Stimulated activated CD4-positive, alpha-beta T cell treated with anti-CD3 and anti-CD28 coated beads, Interleukin-4, amount 100 ng/mL, for 24 hours (primary cell): ENCODE measurements at places on chromosomes 6 and 20.

DNA sequence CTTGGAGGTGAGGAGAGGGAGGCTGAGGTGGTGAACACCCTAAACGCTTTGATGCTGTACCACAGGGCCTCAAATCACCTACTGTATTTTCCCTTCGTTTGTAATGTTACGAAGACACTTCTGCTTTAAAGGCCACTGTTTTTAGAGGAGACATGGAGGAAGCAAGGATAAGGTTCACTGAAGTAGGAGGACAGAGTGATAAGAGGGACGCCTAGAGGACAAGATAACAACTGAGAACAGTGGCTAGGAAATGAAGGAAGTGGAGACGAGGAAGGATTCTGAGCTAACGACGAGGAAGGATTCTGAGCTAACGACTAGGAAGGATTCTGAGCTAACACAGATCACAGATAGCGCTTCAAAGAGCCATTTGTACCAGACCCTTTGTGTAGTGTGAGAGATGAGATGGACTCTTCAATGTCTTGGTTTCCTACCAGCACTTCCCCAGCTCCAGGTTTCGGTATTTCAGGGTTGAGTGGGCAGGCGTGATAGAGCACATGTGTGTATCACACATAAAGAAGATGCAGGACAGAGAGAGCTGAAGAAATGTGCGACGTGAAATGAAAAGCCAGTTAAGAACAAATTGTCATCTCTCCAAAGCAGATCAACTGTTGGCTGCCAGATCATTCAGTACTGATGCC, 7.5 kb downstream of the SF3B5 start:
- no peak for DNase-seq

DNA sequence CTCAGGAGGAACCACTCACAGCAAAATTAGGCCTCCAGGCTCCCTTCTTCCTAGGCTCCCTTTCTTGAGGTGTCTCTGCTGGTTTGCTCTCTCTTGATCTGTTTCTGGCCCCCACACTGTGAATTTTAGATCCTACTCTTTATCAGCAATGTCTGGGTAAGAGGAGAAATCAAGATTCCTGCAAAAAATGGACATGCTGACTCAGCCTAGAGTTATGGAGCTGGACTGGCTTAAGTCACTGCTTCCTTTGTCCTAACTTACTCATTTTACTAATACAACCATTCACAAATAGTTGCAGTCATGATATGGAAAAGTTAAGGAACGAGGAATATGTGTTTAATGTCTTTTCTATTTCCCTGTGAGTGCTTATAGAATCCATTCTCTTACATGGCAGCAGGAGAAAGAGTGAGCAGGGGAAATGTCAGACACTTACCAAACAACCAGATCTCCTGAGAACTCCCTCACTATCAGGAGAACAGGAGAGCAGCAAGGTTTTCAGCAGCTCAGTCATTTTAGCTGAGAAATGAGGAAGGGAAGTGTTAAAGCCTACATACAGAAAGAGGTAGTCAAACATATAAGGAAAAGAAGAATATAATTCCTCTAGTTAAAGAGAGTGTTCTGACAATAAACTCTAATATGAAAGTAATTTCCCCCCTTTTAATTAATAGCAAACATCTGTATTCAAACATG, 160.8 kb downstream of the PDE7B start:
- no peak for DNase-seq

DNA sequence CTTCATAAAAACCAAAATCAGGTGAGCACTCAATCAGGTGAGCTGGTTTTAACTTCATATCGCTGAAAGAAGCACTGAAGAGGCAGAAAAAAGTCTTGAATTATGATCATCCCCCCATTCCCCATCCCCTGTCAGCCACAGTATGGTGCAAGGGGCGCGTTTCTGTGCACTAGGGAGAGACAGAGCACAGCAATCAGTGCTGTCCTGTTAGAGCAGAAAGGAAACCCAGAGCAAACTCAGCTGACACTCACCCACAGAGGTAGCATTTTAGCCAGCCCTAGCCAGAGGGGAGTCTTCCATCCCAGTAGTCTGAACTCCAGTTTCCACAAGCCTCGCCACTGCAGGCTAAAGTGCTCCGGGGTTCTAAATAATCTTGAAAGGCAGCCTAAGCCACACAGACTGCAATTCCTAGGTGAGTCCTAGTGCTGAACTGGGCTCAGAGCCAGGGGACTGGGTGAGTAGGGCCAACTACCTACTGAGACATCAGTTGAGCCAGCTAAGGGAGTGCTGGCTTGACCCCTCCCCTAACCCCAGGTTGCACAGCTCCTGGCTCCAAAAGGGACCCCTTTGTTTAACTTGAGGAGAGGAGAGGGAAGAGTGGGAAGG, 1352.6 kb upstream of the GJE1 start:
- no peak for DNase-seq

- no peak for DNase-seq
Measured at GRCh38 chr6:13066050-13066449, 262.3 kb downstream of the TBC1D7 start.

DNA sequence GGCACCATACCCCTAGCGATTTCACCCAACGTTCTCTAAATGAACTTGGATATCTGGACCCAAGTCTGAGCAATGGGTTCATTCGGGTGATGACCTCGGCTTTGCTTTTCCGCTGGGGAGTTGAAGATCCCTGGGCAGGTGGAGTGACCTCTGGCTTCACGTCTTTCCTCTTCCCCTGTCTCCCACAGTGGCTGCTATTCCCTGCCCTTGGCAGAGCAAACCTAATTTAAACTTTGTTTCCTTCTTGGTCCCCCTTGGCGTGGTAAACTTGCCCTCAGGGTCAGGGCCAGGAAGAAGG, 7.8 kb upstream of the TFAP2A start:
- DNase-seq = no peak

DNA sequence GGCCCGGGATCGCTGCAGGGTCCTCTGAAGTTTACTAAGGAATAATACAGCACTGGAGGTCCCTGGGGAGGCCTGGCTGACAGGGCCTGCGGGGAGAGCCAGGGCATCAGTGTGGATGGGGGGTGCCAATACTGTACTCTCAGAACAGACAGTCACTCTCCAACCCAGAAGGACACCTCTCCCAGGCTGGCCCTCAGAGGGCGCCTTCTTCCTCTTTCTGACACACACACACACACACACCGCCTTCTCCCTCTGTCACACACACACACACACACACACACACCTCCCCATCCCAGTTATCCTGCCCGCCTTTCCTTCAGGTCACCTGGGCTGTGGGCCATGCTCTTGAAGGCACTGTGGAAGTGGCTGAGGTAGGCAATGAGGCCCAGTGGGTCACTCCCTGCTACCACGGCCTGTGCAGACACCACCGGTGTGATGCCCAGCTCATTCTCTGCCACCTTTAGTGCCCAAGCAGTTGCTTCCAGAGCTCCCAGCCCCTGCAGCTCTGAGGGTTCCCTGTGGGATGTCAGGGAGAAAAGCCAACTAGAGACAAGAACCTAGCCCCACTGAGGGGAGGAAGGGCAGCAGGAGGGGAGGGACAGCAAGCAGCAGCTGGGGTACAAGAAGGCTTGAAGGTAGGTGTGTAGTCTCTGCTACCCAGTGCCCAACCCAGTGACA, 7.5 kb downstream of the SMPD2 start:
- no peak for DNase-seq

- no peak for DNase-seq
Measured at GRCh38 chr6:31567531-31568370, 4.3 kb upstream of the LTA start.

GRCh38 chr6:17884498-17885478, 102.6 kb downstream of the KIF13A start:
- no peak for DNase-seq

DNA sequence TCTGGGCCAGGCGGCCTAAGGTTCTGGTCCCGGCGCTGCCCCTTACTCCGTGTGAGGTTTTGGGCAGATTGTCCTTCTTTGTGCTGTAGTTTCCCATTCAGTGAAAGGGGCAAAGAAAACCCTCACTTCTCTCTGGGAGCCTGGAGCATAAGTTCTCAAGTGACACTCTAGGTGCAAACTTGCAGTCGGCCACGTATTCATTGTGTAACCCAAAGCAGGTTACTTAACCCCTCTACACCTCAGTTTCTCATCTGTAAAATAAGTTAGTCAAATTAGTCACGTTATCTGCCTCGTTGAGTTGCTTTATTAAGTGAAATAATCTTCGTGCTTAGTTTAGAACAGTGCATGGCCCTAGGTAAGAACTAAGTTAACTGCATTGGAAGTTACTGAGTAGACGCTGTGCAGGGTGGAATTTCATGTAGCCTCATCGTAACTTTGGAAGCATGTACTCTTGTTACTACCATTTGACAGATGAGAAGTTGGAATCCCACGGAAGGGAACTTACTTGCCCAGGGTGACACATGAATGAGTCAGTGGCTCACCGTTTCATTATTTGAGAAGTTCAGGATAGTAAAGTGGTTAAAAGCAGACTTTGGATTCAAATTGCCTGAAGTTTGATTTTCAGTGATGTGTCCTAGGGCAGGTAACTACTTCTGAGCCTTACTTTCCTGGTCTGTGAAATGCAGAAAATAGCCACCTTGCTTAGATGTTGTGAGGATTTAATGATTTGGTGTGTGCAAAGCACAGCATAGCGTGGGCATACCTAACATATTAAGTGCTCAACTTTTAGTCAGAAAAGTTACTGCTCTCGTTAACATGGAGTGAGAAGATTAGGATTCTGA, 556 bp upstream of the MROH8 start:
- peak; percentile 19 for DNase-seq

- DNase-seq = no peak
Measured at GRCh38 chr6:149939356-149939648, 2.5 kb upstream of the ULBP2 start.

GRCh38 chr6:139325686-139326085, 33.9 kb upstream of the TXLNB start:
- DNase-seq = no peak

GRCh38 chr6:56368491-56368890, 121.1 kb upstream of the COL21A1 start:
- DNase-seq = no peak
